NK-92 treated with Interleukin-12 subunit alpha and Interleukin-12 subunit beta, amount 100 ng/mL, for 24 hours (cell line): ENCODE measurements at places on chromosomes 16 and 17.

GRCh38 chr17:64459284-64459747, 10.4 kb downstream of the MILR1 start:
- no peak for DNase-seq

DNA sequence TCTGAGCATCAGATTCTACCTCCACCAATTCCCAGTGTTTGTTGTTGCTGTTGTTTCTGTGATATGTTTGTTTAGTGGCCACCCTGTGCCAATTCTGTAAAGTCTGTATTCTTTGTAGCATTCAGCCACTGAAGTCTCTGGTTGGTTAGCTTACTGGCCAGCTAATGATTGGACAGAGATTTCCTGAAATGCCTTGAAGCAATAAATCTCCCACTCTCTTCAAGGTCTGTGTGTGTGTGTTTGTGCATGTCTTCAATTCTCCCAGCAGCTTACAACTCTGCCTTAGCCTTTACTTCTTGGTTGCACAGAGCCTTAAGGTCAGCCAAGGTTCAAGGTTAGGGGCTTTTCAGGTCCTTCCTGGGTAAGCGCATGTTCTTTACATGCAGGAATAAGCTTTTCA, 38.2 kb downstream of the PRPSAP2 start:
- DNase-seq = no peak

- DNase-seq = no peak
These were observed 48.3 kb upstream of the LGALS9 start for GRCh38 chr17:27582696-27583095.

- no peak for DNase-seq
These were observed 1.8 kb downstream of the JPT1 start for GRCh38 chr17:75152523-75152921.

GRCh38 chr16:12420661-12421209, 383.0 kb downstream of the CPPED1 start:
- no peak for DNase-seq

DNA sequence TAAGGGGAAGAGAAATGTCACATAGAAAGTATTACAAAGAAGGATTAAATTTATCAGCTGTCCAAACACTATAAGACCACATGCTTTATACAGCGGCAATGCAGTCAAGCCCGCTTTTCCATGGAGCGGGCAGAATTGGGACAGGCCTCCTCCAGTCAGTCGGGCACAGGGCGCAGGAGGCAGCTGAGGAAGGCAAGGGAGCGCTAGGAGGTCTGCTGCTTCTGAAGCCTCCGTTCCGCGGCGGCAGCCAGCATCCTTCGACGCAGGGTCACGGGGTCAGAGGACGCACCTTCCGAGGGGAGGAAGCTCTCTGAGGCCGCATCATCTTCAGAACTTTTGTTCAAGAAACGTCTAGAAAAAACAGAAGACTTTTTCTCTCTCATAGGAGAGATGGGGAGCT, 62.6 kb downstream of the AMFR start:
- no peak for DNase-seq
